ENCODE measurements at places on chromosomes 7 and 10.

DNA sequence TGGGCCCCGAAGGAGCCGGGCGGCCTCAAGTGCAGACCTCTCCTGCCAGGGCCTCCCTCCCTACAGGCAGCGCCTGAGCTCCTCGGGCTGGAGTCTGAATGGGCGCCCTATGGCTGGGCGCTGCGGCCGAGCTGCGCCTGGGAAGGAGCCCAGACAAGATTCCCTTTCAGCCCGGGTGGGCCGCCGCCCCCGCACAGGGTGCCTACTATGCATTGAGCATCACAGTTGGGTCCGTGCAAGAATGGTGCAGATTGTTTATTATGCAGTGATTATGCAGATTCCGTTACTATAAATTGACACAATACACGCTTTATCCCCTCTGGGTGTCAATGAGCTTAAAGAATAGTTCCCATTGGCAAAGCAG, 77.2 kb upstream of the PDGFA start:
- no peak for DNase-seq

DNA sequence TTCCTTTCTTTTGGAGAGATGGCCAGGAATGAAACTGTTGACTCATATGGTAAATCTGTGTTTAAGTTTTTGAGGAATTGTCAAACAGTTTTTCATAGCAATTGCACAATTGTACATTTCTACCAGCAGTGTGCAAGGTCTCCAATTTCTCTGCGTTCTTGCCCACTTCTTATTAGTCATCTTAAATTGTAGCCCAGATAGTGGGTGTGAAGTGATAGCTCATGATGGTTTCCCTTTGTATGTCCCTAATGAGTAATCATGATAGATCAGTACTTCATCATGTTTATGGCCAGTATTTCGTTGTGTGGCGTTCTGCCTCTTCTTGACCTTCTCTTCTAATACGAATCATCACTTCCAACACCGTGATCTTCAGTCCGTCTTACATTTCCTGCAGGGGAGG, 136.3 kb downstream of the DOCK1 start:
- no peak for DNase-seq

DNA sequence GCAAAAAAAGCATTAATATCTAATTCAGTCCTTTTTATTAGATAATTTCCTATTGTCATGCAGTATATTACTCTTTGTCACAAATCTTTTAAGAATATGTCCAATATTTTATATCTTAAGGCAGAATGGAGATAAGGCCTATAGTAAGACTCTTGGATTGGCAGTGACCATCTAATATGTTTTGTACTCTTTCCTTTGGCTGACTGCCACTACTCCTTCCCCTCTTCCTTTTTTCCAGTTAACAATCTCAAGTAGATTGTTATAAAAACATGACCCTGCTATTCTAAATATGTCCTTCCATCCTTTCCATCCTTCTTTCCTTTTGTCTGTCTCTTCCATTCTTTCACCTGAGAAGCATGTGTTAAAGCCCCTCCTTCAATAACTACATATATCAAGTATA, 92.8 kb upstream of the TMEM168 start:
- no peak for DNase-seq

- no peak for DNase-seq
Observed at GRCh38 chr7:96061844-96062243, 260.1 kb downstream of the SLC25A13 start.

DNA sequence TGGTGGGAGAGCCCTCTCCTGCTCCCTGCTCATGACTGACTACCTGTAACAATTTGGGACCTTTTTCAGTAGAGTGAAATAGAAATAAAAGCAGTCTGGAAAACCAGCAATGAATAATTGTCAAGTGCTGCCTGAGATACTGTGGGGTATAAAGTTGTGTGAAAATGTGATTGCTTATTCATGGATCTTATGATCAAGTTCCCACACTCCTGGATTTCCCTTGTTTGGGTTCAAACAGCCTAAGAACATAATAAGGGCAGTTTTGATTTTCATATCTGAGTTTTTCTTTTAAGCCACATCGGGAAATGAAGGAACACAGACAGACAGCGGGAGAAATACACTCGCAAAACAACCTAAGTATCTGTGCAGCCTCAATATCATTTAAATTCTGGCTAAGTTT, 52.9 kb downstream of the CALD1 start:
- DNase-seq = no peak

- DNase-seq = no peak
Observed at GRCh38 chr7:114405427-114405826, 9.2 kb upstream of the FOXP2 start.

DNA sequence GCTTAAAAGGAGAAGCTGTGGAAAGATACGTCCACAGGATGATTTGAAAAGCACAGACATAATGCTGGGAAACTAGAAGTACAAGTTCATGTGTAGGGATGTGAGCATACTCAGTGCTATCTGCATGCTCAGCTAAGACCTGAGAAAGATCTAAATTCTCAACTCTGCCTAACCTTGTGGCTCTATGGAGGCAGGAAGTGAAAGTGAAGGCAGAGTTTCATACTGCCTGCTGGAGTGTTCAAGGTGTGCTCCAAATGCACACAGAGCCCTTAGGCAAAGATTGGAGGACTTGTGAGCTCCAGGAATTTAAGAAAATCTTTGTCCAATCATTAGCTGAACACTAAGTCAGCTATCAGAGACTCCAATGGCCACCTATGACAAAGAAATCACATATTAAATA, 190.9 kb downstream of the RNLS start:
- no peak for DNase-seq

GRCh38 chr7:76292213-76292573, 10.3 kb upstream of the HSPB1 start:
- no peak for DNase-seq
